Posterior vena cava (tissue), 2 donors: ENCODE measurements at places on chromosomes 3 and 15. TPM values are rescaled to one million over a fixed set of nuclear protein-coding genes. Genes with fewer than 3 reads are reported as not detected.

The SPATA12 gene
- total RNA-seq: not detected

The FBXW12 gene
- not detected for total RNA-seq

The EPHB1 gene
- 3.7 TPM for total RNA-seq

The GP9 gene
- total RNA-seq: not detected

The ST8SIA2 gene
- total RNA-seq: not detected

GRCh38 chr3:162760789-162761188 is 1264.2 kb downstream of the OTOL1 start:
- no peak for DNase-seq

- peak; percentile 94 for DNase-seq
Measured at GRCh38 chr15:68609629-68610028, 30.8 kb downstream of the CORO2B start.

DNA sequence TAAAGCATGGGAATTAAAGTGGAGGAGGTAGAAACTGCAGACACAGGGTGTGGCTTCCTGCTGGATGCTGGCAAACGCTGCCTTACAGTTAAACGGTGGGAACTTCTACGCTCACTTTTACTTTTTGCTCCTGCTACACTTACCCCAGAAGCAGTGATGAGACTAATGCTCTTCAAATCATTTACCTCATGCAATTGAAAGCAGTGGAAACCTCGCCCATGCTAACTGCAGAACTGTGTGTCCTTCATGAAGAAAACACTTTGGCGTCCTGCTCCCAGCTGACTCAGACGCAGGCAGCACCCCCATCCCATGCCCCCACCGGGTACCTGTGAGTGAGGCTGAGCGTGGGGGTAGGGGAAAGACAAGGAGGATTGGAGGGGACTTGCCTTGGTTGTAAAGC is 31.8 kb downstream of the UPK1B start:
- no peak for DNase-seq
